ENCODE measurements at places on chromosomes 7 and 10.

GRCh38 chr10:119817991-119818888, 54.4 kb downstream of the MCMBP start:
- DNase-seq: no peak

DNA sequence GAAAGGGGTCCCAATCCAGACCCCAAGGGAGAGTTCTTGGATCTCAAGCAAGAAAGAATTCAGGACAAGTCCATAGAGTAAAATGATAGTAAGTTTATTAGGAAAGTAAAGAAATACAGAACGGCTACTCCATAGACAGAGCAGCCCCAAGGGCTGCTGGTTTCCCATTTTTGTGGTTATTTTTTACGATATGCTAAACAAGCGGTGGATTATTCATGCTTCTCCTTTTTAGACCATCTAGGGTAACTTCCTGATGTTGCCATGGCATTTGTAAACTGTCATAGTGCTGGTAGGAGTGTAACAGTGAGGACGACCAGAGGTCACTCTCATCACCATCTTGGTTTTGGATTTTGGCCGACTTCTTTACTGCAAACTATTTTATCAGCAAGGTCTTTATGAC, 1033.4 kb downstream of the SORCS3 start:
- DNase-seq: no peak

- DNase-seq: no peak
Observed at GRCh38 chr10:6154566-6154965, 48.2 kb upstream of the PFKFB3 start.

DNA sequence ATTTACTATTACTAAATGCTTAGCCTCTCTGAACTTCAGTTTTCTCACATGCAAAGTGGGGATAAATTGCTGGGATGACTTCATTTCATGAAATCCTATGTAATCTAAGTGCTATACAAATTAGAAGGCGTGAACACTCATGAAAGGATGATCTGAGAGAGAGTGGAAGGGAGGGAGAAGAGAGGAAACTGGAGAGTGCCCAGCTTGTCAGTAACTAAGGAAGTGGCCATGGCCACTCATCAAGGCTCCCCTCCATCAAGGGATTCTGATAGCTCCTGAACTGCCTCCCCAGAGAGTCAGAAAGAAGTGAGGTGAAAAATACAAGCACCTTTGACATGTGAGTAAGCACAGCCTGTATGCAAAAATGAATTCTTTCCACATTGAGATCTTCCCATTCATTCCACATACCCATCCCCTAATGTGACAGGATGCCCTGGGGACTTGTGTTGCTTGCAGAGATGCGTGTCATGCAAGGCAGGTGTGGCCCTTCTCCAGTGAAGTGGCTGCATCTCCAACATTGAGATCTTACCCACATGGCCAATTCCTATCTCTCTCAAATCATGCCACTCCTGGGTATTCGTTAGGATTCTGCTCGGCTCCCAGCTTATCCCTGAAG, 76.5 kb upstream of the ITPRID1 start:
- DNase-seq: no peak

DNA sequence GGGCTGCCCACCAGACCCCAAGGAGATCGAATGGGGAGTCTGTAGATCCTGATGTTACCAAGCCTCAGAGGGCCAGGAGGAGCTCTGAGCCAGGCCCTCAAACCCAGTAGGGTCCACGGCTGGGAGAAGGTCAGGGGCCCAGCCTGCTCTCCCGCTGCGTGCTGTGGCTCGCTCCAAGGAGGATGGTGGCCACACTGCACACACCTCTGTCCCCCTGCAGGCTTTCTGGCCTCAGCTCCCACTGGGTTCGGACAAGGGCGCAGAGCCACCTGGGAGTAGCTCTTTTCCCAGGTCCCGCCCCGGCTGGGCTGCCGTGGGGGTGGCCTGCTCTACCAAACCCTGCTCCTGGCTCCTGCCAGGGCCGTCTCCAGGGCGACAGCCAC, 175.8 kb downstream of the ZNF248 start:
- no peak for DNase-seq

DNA sequence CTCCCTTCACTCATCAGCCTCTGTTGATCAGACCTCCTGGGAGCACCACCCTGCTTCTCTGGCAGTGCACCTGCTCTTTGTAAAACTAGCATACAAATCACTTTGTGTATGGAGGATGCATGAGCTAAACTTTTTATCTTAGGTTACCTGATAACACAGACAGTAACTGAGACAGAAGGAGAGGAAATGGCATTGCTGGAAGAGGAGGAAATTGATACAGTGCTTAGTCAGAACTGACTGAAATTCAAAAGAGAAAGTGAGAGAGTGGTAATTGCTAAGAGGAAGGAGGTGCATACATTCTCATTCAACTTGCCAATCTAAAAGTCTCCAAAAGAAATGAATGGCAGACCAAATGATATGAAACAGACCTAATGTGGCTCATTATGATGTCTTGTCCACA, 1120.7 kb downstream of the GATA3 start:
- no peak for DNase-seq

Data from activated T-helper 1 cell treated with anti-CD3 and anti-CD28 coated beads, Interleukin-2, amount 50 U/mL, for 16 hours (primary cell).